ENCODE measurements at places on chromosomes 1 and 21.

DNA sequence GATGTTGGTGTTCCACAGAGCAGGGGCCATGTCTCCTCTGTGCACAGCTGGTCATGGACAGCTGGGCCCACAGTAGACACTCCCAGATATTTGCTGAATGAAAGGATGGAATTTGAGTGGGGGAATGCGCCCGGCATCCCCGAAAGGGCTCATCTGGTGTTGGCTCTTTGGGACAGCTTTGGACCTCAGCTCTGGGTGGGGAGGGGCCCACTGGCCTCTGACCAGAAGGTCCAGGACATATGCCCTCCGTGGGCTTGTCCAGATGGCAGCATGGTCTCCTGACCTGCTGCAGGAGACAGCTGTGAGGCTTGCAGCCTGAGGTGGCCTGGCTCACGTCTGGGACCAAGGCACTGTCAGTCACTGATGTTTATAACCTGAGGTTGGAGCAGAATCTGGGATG lies 160.4 kb upstream of the AJAP1 start:
- no peak for DNase-seq

GRCh38 chr21:42847726-42848125 lies 31.6 kb downstream of the WDR4 start:
- peak; percentile 32 for DNase-seq

- DNase-seq, result no peak
Measured at GRCh38 chr1:154536570-154536969, 21.9 kb downstream of the UBE2Q1 start.

DNA sequence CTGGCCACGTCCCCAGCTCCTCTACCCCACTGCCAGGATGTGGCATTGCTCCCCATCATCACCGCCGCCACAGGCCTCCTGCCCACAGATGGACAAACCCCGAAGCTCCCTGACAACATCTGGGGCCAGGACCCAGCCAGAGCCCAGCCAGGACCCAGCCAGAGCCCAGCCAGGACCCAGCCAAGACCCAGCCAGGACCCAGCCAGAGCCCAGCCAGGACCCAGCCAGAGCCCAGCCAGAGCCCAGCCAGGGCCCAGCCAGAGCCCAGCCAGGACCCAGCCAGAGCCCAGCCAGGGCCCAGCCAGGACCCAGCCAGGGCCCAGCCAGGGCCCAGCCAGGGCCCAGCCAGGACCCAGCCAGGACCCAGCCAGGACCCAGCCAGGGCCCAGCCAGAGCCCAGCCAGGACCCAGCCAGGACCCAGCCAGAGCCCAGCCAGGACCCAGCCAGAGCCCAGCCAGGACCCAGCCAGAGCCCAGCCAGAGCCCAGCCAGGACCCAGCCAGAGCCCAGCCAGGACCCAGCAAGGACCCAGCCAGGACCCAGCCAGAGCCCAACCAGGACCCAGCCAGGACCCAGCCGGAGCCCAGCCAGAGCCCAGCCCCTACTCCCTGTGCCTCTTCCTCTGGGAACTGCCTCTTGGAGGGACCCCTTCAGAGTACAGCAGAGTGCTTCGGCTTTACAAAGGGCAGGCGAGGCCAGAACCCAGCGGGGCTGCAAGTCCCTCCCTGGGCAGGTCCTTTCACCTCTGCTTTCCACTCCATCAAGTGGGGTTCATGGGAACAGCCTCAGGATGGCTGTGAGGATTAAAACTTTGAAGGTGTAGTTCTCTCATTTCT lies 43.7 kb downstream of the DISP3 start:
- DNase-seq, result peak; percentile 76

DNA sequence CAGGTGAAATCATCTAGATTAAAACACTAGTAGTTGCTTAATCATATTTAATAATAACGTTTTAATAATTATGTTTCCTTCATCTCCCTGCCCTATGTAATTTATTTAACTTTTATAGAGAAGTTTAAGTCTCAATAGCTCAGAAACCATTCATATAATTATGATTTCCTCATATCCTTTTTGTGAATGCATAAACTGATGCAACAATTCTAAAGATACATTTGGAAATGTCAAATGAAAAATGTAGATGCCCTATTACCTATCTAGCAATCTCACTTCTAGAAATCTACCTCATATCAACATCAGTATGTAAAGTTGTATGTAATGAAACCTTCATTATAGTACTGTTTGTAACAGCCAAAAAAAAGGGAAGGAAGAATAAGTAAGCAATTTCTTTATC lies 10.5 kb downstream of the DRAM2 start:
- no peak for DNase-seq

DNA sequence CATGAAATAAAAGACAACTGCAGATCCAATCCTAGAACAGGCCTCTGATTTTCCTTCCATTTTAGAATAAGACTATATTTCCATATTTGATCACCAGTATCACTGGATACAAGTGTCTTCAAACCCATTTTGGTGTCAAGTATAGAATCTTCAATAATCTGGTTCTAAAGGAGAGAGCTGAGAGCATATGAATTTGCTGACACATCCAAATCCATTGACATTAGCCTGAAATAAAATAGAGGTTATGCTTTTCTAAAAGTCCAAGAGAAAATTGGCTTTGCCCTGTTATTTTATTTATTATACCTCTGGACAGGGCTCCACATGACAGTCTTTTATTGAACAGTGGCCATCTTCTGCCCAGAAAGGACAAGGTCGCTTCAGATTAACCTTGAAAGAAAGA lies 28.6 kb downstream of the ERO1B start:
- DNase-seq, result no peak

- DNase-seq, result no peak
Measured at GRCh38 chr1:7648761-7649384, 122.2 kb upstream of the VAMP3 start.

- no peak for DNase-seq
Measured at GRCh38 chr1:75841421-75841820, 44.7 kb downstream of the MSH4 start.

DNA sequence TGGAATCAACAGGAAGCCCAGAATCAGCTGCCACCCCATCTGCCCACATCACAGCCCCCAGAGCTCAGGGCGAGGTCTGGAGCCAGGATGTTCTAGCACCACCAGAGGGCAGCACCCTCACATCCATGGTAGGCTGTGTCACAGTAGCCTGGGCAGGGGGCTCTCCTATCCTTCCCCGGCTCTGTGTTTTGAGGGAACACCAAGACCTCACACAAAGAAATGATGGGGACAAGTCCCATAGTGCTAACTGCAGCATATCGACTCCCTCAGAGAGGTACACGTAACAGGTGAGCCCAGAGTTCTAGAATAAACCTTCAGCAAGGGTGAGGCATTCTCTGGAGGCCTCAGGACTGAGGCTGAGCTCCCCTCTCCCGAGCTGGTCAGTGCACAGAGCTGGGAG lies 2.3 kb upstream of the KCNC4 start:
- DNase-seq, result peak; percentile 90

- no peak for DNase-seq
Measured at GRCh38 chr1:15459771-15460707, 3.5 kb downstream of the CELA2A start.
